ENCODE measurements at places on chromosomes 7 and 10.

- DNase-seq: no peak
Observed at GRCh38 chr7:91265693-91266066, 1.4 kb downstream of the FZD1 start.

- no peak for DNase-seq
Observed at GRCh38 chr7:30471205-30471604, 7.4 kb downstream of the NOD1 start.

GRCh38 chr10:130230611-130231010 is 94.4 kb downstream of the GLRX3 start:
- DNase-seq: no peak

GRCh38 chr7:126953461-126953860 is 299.3 kb downstream of the GRM8 start:
- DNase-seq: no peak

DNA sequence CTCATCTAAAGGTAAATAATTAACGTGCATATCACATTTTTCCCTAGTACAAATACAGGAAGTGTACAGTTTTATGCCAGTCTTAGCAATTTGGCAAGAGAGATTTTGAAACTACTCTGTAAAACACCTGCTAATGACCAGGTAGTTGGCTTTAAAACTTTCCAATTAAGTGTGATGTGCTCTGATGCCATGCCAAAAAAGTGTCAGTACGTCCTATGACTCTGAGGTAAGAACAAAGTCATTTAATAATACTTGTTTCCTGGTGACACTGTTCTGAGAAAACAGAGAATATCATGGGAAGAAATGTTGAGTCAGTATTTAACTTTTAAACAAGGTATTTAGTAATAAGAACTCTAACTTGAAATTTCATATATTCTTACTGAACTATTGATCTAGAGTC is 9.6 kb downstream of the PDZD8 start:
- no peak for DNase-seq

DNA sequence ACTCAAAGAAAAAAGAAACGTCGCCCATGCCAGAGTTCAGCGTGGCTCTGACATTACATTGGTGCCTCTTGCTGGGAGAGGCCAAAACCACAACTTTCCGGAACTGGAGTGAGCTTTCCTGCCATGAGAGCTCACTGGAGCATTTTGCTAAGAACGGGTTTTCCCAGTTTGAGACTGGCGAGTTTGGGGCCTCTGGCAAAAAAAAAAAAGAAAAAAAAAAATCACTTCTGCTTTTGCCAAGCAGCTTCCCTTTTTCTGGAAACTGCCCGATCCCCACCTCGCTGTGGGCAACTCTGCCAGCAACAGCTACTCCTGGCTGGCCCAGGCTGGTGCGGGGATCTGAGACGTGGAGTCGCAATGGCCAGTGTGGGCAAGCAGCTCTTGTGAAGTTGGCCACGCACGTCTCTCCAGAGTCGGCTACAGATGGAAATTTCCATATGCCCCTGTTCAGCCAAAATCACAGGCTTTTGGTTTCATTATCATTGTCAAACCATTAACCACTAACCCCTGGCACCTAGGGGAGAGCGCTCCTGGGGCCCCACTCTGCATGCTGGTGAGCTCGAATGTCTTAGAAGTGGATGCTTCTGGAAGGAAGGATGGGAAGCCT is 25.7 kb downstream of the PRKAG2 start:
- DNase-seq: no peak

DNA sequence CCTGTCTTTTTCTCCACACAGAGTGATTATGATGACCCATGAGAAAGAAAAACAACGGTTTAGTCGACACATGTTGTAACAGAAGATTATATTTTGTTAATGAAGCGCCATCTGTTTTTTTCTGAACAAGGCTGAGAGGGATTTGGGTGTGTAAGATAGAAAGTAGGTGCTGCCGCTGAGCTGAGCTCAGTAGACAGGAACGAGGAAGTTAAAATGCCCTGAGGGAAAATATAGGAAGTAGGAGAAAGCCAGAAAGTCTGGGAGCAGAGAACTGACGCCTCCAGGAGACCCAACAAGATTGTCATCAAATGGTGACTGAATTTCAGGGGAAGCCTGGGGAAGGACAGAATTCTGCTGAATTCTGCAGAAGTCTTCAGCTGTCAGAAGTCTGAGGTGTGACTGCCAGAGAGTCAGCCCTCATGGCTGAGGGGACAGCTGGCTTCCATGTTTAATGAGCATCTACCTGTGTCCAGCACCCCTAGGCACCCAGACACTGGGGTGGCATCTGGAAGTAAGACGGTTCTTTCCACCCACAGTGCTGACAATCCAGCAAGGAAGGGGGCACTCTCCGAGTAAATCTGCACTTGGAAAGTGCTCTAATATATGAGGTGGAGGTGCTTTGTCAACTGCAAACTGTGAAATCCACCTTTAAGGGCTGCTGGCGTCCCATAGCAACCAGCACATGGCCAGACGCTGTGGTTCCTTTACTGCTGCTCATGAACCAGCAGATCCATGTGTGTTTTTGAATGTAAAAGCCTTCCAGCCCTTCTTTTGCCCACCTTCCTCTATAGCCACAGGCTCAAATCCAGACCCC is 12.5 kb upstream of the TSPAN15 start:
- DNase-seq: no peak

DNA sequence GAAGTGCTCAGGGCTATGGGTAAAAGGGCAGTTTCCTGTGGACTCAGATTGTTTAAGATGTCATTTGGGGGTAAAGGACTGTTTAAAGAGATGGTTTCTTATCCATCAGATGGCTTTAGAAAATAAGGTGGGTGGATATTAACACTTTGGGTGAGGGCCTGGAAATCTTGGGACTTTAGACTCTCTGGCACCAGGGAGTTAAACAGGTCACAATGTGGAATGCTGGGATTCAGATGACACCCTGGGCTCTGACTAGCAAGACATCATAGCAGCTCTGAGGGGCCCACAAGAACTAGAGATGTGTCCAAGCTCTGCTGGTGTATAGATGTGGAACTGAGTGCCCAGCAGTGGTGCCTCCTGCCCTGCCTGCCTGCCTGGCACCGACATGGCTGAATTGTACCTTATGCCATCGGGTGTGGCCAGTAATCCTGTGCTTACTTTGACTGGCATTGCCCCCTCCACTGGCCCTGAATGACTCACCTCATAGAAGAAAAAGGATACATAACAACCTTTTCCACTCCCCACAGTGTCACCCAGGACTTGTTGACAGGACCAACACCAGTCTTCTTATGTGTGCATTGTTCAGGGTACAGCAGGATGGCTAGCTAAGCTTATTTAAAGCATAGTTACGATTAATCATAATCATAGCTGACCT is 100.0 kb upstream of the PRR15 start:
- no peak for DNase-seq

GRCh38 chr10:117163061-117163953 is 25.2 kb upstream of the VAX1 start:
- DNase-seq: no peak

GRCh38 chr10:89981891-89982290 is 280.5 kb downstream of the KIF20B start:
- DNase-seq: no peak

- no peak for DNase-seq
Observed at GRCh38 chr10:366186-366585, 230.9 kb downstream of the ZMYND11 start.

GRCh38 chr7:157438121-157439025 is 101.6 kb downstream of the DNAJB6 start:
- DNase-seq: no peak

GRCh38 chr7:83178796-83179195 is 16.1 kb upstream of the PCLO start:
- DNase-seq: no peak

DNA sequence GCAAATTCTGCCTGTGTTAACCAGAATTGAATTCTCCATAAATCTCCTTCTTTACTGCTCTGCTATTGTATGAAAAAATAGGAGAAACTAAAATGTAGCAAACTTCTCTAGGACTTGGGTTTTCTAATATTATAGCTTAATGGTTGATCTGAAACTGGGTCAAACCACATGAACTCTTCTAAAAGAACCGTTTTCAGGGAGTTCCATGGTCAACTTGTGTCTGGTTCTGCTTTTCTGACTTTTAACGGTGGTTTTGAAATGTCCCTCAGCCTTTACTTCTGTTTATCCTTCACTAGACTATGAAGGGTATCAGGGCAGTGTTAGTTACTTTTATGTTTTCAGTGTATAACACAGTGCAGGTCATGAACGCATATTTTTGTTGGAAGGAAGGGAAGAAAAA is 242.2 kb downstream of the TSPAN12 start:
- no peak for DNase-seq

GRCh38 chr10:74738542-74738941 is 87.9 kb upstream of the KAT6B start:
- no peak for DNase-seq

GRCh38 chr7:34131371-34131770 is 226.0 kb downstream of the BMPER start:
- DNase-seq: no peak

GRCh38 chr7:66344166-66344565 is 139.0 kb downstream of the TPST1 start:
- DNase-seq: no peak

Measured in NCI-H748 treated with DMSO at 0.1 percent for 48 hours (cell line).